ENCODE measurements at places on chromosomes 5 and 9.

DNA sequence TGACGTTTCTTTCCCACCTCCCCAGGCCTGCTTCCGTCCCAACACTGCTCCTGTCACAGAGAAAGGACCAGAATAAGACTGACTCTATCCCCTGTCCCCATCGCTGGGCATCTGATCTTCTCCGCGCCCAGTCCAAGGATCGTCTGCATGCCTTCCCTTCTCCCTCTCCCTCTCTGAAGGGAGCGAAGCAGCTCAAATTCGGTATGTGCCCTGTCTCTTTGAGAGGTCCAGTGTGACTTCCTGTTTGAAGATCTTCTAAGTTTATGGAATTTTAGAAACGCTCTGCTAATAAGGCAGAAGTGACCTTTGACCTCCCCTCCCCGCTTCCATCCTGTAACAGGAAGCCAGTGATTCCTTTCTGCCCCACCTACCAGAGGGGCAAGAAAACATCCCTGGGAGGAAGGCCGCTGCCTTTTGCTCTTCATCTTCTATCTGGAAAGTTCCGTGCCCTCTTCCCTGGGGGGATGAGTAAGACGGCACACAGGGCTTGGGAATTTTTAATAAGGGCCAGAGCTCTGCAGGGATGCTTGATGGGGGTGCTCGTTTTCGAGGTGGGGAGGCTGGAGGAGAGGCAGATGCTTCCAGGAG lies 40.7 kb upstream of the RNU6ATAC start:
- DNase-seq = no peak

DNA sequence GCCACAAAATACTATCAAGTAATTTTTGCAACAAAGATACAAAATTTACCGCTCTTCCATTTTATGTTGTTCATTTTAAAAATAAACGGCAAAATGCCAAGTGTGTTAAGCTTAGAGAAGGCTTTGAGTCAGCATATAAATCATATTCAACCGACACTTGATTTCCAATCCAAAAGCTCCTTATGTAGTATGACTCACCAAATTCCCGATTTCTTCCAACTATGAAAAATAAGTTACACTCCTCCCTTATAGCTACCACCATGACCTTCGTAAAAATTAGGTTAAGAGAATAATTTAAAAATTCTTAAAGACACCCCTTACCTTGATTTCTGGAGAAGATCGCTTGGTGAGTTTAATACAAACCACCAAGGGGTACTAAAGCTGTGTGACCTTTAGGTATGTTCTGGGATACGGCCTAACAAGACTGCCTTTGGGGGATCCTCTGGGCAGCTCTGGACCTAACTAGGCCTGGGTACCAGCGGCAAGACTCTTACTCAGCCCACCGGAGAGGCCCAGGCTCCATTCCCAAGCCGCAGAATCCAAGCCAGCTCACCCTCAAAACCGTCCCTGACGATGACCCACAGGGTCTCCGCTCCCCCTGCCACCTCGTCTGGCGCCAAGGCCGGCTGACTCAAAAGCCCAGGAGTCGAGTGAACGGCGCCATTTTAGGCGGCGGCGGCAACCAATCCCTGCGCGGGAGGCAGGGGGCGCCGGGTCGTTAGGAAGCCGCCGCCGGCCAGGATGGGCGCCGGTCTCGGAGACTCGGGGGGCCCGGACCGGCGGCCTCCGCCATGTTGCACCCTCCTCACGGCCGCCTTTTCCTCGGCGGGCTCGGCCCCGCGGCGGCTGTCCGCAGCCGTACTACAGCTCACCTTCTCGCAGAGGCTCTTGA lies 739 bp downstream of the PPP2CA start:
- peak; percentile 69 for DNase-seq

GRCh38 chr9:9912459-9912858 lies 700.3 kb downstream of the PTPRD start:
- no peak for DNase-seq

- no peak for DNase-seq
Measured at GRCh38 chr9:129664746-129665388, 580 bp upstream of the PRRX2 start.

GRCh38 chr9:137319011-137319738 lies 17.1 kb upstream of the NRARP start:
- DNase-seq = no peak

DNA sequence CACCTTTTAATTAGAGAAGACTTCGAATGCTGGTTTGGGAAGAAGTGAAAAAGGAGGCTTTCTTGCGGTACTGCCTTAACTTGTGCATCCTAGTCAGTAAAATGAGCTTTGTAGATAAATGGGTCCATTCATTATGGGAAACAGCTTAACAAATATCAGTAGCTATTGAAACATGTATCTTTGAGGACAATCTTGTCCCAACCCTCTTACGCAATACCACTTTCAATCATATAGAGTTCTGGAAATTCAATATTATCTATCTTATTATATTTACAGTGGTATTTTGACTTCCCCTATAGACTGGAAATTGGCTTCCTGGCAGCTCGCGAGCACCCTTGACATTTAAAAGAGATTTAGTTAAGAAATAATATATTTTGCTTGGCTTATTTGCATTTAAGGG lies 565.8 kb upstream of the NUDT12 start:
- DNase-seq = no peak

GRCh38 chr5:157951673-157952373 lies 92.9 kb upstream of the CLINT1 start:
- no peak for DNase-seq
